Neural crest cell (in vitro differentiated cells): ENCODE measurements at places on chromosomes 2 and 18. TPM values are rescaled to one million over a fixed set of nuclear protein-coding genes. Genes with fewer than 3 reads are reported as not detected.

GRCh38 chr2:96817882-96818281 is 1.8 kb downstream of the CNNM3 start:
- no peak for DNase-seq

DNA sequence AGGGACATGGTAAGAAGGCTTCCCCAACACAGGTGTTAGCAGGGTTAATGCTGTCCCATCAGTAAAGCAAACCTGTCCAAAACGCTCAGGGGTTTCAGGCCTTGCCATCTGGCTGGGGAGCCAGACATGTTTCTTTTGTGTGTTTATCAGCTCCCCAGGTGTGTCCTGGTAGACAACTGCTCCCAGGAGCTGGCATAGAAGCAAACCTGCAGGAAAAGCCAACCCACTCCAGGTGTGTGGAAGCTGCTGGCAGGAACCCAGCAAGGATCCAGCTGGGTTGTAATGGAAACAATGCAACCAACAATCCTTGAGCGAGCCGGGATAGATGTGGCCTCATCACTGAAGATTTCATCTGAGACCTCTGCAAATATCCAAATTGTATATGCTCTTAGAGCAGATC is 123.1 kb downstream of the RAB3GAP1 start:
- DNase-seq: no peak

DNA sequence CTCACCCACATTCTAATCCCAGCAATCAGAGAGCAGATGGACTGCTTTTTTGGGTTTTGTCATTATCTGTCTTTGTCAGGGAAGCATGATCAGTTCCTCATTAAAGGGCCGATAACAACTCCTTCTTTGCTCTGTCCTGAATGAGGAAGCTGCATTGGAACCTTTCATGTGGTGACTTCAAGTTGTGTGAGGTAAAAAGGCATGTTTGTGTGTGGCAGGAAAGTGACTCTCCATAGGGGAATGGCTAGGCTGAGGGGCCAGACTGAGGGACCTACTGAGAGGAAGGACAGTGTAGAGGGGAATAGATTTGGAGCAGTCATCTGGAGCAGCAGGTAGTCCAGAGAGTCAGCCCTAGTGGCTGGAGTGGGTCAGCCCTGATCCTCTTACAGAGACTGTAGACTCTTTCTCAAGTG is 23.6 kb upstream of the LRRTM1 start:
- no peak for DNase-seq

SGPP2 gene
- not detected in 2 replicates for total RNA-seq

CABYR gene
- 9.5 and 11.0 TPM in 2 replicates for total RNA-seq
